ENCODE measurements at places on chromosomes 7 and 10.

DNA sequence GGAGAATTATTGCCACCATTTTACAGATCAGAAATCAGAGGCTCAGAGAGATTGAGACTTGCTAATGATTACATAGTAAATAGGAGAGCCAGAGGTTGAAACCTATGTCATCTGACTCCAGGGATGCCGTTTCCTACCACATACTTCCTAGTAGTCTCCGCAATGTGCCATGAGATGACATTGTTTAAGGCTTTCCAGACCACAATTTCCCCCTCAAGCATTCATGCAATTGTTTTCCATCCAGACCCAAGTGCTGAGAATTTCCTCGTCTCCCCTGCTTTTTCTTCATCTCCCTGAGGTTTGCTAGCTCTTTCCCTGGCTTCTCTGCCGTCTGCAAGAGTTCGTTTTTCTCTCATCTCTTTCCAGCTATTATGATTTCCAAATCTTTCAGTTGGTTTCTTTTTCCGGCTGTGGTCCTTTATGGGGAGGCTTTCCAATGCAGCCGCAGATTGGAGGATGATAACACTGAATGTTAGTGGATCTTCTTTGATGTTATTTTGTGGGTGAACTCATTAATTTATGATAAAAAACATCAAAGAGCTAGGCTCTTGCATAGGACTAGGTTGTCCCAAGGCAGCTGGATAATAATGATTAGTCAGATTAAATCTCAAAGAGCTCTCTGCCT lies 6.9 kb upstream of the GOLGA7B start:
- DNase-seq = no peak

DNA sequence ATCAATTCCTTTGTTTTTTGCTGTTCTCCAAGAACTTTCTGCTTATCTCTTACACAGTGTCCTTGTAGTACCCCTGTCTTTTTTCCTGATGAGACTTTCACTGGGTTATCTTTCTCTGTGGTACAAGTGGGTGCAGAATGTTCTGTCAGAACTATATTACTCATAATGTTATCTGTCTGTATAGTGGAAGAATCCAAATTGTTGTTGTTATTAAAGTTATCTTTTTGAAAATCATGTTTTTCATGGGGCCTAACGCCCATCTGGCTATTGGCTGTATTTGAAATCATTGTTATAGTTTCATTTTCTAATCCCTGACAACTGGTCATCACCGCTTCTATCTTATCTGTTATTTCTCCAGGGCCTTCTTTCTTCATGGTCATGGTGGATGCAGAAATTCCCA lies 163.0 kb upstream of the CCDC6 start:
- no peak for DNase-seq

GRCh38 chr7:141956084-141956483 lies 9.3 kb upstream of the CLEC5A start:
- DNase-seq = no peak

GRCh38 chr10:72567421-72567820 lies 58.5 kb downstream of the MICU1 start:
- no peak for DNase-seq

DNA sequence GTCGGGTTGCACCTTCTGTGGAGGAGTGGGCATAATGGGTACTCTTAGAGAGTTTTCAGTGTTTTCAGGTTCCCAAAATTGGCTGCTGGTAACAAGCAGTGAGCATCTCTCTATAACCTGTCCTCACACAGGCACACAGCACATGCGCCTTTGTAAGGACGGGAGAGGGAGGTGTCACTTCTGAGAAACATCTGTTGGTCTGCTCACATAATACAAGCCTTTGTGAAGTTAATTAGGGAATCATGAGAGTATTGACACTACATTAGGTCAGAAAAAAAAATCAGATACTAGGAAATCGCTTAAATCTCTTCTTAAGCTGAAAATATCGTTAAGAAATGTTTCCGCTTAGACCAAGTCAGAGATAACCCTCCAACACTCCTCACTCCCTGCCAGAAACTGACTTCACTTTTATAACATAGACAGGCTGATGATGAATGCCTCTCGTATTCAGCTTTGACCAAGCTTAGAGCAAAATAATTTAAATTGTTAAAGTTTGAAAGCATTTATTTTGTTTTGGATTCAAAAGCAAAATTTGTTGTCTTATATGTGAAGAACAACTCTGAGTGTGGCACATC lies 769.7 kb downstream of the TNS3 start:
- DNase-seq = no peak

GRCh38 chr10:89250865-89251408 lies 638 bp downstream of the LIPA start:
- no peak for DNase-seq

DNA sequence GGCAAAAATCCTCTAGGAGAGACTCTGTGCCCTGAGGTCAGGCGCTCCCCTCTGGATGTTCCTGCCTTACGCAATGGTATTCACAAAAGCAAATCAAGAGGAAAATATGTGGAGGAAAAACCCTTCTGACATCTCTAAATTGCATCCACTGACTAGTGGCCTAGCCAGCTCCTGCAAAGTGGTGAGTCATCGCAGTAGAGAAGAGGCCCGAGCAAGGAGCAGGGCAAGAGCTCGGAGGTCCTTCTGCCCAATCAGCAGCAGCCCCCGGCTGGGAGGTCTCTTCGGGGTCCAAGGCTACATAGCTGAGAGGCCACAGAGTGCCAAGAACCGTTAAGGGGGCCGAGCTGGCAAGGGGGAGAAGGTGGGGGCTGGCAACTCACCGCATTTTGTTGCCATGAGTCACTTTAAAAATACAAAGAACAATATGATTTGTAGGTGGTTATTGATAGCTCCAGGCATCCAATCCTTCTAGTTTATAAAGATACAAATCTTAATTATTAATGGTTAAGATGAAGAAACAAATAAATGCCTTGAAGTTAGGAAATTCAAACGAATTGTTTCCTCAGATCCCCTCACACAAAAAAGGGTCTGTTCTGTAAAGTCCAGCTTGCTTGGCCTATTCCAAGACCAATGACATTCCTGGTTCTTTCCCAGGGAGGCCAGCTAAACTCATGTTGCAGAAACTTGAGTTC lies 161.6 kb downstream of the PKD1L1 start:
- no peak for DNase-seq

- DNase-seq = no peak
These were observed 10.9 kb downstream of the OGDH start for GRCh38 chr7:44617225-44617890.

- DNase-seq = no peak
These were observed 33.7 kb upstream of the PLXDC2 start for GRCh38 chr10:19782430-19783089.

DNA sequence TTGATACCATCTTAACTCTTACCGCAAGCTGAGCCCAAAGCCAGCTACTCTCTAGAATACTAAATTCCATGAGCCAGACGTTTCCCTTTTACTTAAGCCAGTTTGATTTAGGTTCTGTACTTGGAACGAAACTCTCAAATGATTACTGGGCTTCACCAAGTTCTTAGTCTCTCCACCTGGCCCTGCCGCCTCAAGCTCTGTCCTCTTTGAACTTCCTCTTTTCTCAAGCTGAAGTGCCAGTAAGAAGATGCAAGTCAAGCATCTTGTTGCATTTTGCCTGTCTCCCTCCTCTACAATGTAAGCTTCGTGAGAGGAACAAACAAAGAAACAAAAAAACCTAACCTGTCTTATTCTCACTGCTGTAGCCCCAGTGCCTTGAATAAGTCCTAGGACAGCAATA lies 358.2 kb upstream of the NPVF start:
- DNase-seq = no peak

Data from activated naive CD8-positive, alpha-beta T cell treated with anti-CD3 and anti-CD28 coated beads for 36 hours (primary cell).